Smooth muscle cell of bladder (primary cell): ENCODE measurements at places on chromosomes 2 and 18. TPM values are rescaled to one million over a fixed set of nuclear protein-coding genes. Genes with fewer than 3 reads are reported as not detected.

Gene PRSS56
- not detected in 2 replicates for total RNA-seq

Gene EPHA4
- 26.7 and 39.5 TPM in 2 replicates for total RNA-seq

Gene GBX2
- total RNA-seq = 0.14 TPM in 1 of 2 replicates, not detected in the other

Gene ATP6V1B1
- total RNA-seq = 0.18 and 0.71 TPM in 2 replicates

Gene COL3A1
- 5,666 and 6,441 TPM in 2 replicates for total RNA-seq

Gene INSIG2
- 6.1 and 10.7 TPM in 2 replicates for total RNA-seq

Gene ASXL3
- 0.43 and 0.46 TPM in 2 replicates for total RNA-seq

Gene DUSP2
- total RNA-seq = 0.28 and 1.8 TPM in 2 replicates

Gene CMPK2
- total RNA-seq = 0.37 and 0.43 TPM in 2 replicates

Gene ZNF892
- total RNA-seq = 3.0 and 4.7 TPM in 2 replicates
